ENCODE measurements at places on chromosomes 2 and 18.

- no peak for DNase-seq
Observed at GRCh38 chr2:105678346-105678745, 66.4 kb upstream of the NCK2 start.

DNA sequence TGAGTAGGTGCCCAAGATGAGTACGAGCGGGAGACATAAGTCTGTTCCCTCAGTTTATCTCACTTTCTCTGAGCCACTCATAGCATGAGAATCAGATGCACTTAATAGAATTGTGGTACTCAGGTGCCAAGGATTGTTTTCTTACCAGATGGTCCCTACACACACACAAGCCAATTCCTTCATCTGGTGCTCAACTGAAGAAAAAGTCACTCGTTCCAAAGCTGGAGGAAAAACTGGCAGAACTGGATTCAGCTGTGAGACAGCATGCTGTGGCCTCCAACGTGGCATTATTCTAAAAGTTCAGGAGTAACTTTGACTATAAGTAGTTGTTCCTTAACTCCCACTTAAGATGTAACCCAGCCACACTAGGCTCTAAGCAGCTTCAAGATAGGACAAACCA is 33.4 kb upstream of the ABCA12 start:
- no peak for DNase-seq

GRCh38 chr2:47028171-47028570 is 112.6 kb upstream of the MCFD2 start:
- DNase-seq, result no peak

DNA sequence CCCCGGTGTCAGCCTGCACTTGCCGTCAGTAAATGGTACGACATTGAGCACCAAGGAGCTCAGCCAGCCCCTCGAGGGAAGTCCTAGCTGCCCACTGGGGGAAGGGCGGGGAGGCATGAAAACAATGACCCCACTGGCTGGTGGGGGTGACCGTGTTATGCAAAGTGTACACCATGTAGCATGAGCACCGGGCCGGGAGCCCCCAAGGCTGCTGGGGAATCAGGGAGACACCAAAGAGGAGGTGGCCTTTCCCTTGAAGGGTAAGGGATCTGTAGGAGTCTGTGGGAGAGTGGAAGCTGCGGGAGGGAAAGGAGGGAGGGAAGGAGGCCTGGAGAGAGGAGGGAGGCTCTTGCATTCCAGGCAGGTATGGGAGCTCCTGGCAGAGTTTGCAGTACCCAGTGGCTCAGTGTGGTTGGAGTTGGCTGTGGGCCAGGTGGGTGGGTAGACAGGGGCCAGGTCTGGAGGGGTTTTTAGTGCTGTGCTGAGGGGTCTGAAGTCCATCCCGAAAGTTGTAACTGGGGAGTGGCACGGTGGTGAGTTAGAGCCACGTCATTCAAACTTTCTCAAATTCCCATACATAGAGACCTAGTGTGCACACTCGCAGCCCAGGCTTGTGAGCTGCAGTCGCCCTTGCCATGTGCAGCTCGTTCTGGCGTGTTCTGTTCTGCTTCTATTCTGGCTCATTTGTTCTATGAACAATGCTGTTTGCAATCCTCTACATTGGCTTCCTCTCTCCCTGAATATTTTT is 22.4 kb downstream of the RRM2 start:
- DNase-seq, result no peak

DNA sequence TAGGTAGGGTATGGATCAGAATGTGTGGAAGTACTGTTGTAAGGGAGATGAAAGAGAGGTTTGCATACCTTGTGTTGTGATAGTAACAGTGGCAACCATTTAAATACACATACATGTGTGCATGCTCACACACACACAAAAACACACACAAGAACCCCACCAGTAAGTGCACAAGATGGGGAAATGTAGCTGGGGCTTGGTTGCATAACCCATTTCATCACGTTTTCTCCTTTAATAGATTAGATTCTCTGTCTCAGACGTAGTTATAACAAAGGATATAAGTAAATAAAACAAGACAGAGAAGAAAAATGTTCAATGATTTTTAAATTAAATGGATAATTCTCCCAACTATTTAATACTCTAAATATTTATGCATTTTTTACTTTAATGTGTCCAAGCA is 13.4 kb downstream of the ARHGAP15 start:
- DNase-seq, result no peak

DNA sequence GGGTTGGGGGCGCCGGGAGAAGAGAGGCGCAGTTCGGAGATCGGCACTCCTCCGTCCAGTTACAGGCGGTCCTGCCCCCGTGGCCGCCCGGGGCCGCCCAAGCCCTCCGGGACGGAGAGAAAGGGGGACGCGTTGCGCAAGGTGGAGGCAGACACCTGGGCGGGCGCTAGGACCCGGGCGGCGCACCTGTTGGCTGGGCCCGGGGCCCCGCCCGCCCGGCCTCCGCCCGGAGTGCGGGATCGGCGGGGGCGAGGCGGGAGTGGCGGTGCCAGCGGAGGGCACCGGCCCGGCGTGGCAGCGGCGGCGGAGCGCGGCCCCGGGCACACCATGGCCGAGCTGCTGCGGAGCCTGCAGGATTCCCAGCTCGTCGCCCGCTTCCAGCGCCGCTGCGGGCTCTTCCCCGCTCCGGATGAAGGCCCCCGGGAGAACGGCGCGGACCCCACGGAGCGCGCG is at the start of gene SGPP2:
Gene SGPP2, plus strand, starts transcription at position 268 of the 453 bp plus-strand sequence. Its CDS starts 60 bp downstream, at position 328.
- peak; percentile 73 for DNase-seq

DNA sequence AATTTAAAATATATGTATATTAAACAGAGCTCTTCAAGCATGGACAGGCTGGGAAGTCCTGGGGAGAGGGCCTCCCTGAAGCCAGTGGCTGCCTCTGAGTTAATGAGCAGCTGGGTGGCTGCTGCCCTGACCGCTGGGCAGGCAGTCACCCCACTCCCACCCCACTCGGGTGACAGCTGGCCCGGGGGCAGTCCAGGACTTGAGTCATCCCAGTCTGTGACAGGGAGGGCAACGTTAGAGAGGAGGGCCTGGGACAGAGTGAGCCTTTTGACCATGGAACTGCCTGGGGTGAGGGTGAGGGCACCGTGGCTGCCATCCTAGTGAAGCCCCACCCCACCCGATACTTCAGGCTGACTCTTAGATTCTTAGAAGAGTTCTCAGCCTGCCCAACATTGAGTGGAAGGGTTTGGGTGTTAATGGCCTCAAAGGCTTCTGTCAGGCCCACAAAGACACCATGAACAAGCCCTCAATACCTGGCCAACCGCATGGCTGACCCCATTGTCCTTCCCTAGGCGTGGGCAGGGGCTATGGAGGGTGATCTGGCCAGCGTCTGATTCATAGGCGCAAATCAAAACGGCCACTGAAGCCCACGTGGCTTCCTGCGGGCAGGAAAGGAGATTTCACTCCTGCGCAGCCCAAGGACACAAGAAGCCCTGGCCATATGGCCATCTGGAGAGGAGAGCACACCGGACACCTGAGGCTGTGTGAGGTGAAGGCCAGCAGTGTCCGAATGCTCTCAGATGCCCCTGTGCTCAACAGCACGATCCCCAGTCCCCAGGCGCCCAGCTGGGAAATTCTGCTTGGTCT is 47.5 kb downstream of the MRPS5 start:
- DNase-seq, result no peak

GRCh38 chr2:46179037-46179621 is 118.1 kb upstream of the EPAS1 start:
- DNase-seq, result no peak

- DNase-seq, result no peak
Observed at GRCh38 chr18:49851624-49852023, 38.3 kb upstream of the ACAA2 start.

DNA sequence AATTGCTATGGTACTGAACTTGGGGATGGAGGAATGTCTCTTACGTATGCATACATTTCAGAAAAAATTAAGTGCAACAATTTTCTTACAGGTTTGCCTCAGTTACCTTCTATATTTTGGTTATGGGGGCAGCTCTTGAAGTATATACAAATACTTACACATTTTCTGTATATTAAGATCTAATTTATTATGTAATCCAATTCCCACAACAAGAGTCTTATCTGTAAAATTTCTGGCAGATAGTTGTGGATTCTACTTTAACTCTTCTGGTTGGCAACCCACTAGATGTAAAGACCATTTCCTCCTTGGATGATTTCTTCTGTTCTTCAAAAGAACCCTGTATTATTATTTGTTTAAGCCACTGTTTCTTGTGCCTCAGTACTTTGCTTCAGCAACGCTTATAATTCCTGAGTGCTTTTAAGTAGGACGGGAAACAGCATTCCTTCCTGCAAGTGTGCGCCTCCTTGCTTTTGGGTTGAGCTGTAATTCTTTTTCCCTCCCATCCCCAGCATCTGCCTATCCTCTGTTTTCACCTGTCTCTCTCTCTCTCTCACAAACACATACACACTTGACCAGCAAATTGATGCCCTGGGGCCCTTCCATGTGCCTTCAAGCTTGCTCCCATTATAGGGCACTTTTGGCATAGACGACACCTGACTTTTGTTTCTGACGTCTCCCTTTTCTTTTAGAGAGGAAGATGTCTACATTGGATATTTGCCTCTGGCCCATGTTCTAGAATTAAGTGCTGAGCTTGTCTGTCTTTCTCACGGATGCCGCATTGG is 61.4 kb downstream of the ACSL3 start:
- DNase-seq, result no peak

- no peak for DNase-seq
Observed at GRCh38 chr2:96203130-96204028, 5.2 kb downstream of the STARD7 start.

GRCh38 chr18:48319801-48320638 is 89.2 kb downstream of the ZBTB7C start:
- no peak for DNase-seq

GRCh38 chr2:70104231-70105111 is 17.2 kb downstream of the PCBP1 start:
- DNase-seq, result no peak

GRCh38 chr2:199810422-199811171 is 40.4 kb downstream of the FTCDNL1 start:
- no peak for DNase-seq

GRCh38 chr2:135914485-135914884 is 38.2 kb upstream of the MCM6 start:
- no peak for DNase-seq

GRCh38 chr2:40434731-40435271 is 17.1 kb downstream of the SLC8A1 start:
- no peak for DNase-seq

DNA sequence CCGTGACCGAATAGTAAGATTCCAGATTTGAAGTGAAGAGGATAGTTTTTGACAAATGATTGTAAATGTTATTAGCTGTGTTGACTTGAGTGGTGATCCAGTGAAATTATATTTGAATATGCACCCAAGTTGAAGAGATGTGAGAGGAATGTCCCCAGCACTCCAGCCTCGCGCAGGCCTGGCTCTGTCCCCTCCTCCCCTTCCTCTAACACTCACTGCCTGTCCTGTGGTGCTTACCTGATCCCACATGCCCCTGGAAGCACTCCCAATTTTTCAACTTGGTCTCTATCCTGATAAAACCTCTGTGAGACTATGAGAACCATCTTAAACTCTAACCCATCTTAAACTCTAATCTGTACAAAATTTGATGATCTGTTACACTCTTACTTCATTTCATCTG is 154.7 kb upstream of the LRP1B start:
- no peak for DNase-seq

GRCh38 chr2:64727013-64727767 is 73.5 kb upstream of the SERTAD2 start:
- DNase-seq, result no peak

DNA sequence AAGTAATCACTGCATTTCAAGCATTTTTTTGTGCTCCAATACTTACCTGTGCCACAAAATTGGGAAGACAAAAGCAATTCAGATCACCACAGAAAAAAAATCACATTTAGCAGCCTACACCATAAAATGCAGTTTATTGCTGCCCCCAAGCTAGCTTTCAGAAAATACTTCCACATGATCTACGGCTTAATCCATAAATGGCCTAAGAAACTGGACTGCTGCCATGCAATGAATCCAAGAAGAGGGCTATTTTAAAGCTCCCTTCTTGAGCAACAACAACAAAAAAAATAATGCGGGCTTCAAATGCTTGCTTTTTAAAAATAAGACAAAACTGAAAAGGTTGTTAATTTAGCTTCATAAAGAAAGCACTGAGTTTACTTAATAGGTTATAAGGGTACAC is 272.3 kb downstream of the RAD51AP2 start:
- no peak for DNase-seq
